ENCODE measurements at places on chromosomes 11 and 22.

DNA sequence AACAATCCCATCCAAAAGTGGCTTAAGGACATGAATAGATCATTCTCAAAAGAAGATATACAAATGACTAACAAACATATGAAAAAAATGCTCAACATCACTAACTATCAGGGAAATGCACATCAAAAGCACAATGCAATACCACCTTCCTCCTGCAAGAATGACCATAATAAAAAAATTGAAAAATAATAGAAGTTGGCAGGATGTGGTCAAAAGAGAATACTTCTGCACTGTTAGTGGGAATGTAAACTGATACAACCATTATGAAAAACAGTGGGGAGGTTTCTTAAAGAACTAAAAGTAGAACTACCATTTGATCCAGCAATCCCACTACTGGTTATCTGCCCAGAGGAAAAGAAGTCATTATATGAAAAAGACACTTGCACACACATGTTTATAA lies 77.7 kb upstream of the SC5D start:
- no peak for DNase-seq

- DNase-seq, result no peak
Observed at GRCh38 chr11:99019696-99020095, 1.1 kb upstream of the CNTN5 start.

GRCh38 chr11:113985906-113986305 lies 11.0 kb downstream of the HTR3A start:
- no peak for DNase-seq

DNA sequence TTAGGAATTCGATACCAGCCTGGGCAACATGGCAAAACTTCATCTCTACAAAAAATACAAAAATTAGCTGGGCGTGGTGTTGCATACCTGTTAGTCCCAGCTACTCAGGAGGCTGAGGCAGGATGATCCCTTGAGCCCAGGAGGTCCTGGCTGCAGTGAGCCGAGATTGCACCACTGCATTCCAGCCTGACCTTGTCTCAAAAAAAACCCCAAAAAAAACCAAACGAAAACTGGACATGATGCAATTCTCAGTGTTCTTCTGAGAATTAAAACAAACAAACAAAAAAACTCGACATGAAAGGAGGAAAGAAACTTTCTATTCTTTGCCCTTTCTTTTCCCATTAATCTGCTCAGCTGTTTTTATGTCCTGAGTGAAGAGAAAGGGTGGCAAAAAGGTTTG lies 7.4 kb downstream of the MED17 start:
- no peak for DNase-seq

GRCh38 chr11:78349624-78350023 lies 68.0 kb downstream of the GAB2 start:
- DNase-seq, result no peak

DNA sequence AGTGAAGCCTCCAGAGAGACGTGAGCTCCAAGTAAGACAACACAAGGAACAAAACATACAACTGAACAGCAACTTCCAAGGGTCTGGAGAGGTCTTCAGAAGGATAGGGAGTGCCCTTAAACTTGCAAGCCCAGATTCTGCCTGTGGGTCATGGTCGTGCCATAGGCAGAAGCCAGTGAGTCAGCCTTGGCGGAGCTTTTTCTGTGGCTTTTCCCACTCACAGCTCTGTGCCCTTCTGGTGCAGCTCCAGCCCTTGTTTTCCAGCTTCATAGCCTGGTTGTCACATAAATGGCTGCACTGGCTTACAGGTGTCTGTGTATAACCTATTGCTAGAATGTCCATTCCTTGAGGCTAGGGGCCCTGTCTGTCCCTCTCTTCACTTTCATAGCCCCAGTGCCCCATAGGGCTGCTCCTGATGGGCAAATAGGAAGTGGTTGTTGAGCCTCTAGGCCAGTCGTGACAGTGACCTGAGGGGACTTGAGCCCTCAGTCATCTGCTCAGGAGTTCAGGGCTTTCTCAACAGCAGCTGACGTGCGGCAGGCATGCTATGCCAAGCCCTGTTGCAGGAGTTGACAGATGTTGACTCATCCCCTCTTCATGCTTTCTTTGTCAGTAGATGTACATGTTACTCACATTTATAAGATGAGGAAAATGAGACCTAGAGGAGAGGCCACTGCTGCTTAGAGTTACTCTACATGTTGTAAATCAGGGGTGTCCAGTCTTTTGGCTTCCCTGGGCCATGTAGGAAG lies 7.4 kb downstream of the MED15 start:
- DNase-seq, result no peak

GRCh38 chr22:33372875-33373274 lies 314.7 kb upstream of the SYN3 start:
- no peak for DNase-seq
